ENCODE measurements at places on chromosomes 16 and 17. TPM values are rescaled to one million over a fixed set of nuclear protein-coding genes. Genes with fewer than 3 reads are reported as not detected.
A peak's percentile ranks its signal among the peaks of the same experiment; 100 is the strongest.

DNA sequence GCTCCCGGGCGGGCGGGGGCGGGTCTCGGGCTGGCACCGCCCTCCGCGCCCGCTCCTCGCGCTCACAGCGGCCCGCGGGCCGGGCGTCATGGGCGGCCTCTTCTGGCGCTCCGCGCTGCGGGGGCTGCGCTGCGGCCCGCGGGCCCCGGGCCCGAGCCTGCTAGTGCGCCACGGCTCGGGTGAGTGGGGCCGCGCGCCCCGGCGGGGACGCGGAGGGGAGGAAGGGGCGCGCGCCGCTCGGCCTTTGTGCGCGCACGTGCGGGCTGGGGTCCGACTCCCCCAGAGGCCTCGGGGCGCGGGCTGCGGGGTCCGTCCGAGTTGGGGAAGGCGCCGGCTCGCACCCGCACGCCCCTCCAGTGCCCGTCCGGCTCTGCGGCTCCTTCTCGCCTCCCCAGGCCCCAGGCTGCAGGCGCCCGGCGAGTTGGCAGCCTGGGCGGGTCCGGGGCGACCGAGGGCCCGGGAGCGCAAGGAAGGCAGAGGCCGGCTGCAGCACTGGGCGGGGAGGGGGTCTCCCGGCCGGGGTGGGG lies at the start of gene NME4:
TSS of gene NME4 (plus strand) at position 65 of the 527 bp plus-strand sequence. CDS start at position 89, 24 bp downstream.
- DNase-seq: no peak

DNA sequence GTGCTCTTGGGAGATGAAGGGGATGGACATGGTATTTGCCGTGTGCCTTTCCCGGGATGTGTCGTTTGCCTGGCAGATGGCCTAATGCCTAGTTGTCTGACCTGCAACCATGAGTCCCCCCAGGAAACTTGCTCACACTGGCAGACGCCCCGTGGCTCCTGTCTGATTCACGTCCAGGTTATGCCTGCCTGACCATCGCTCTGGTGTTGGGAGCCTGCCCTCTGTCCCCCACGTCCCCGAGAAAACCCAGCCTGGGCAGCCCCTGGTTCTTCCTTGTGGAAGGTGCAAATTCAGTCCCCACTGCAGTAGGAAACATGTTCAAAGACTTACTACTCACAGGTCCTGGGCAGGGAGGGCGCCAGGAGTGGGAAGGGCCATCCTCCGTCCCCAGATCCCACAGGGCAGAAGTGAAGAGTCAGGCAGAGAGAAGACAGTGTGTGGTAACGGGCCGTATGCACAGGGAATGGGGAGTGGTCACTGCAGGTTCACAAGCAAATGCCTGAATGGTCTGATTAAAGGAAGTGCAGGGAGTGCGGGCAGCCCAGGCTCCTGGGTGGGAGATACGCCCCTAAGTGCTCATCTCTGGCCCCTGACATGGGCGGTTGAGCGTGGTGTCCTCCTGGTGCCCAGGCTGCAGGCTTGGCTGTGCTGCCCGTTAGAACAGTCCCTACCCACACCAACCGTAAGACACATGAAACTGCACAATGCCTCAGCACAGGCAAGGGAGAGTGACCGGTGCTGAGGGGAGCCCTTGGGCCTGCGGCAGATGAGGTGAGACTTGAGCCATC lies 4.2 kb upstream of the SNAI3 start:
- DNase-seq: no peak

DNA sequence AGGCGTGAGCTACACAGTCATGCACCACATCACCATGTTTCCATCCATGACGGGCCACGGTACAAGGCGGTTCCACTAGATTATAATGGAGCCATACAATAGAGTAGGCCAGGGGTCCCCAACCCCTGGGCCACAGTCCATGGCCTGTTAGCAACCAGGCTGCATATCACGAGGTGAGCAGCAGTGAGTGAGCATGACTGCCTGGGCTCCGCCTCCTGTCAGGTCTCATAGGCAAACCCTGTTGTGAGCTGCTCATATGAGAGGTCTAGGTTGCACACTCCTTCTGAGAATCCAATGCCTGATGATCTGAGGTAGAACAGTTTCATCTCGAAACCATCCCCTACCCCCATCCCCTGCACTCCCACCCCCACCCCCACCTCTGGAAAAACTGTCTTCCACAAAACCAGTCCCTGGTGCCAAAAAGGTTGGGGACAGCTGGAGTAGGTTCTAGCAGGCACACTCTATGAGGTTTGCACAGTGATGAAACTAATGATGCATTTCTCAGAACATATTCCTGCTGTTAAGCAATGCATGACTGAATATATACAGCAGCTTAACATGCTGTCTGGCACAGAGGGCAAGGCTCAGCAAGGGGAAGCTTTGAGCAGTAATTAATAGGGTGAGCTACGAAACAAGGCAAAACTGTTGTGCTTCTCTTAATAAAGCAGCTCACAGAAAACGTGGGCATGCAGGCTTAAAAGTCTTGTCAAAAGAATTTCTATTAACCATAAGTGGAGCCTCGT lies 108.0 kb downstream of the VPS53 start:
- DNase-seq: no peak

DNA sequence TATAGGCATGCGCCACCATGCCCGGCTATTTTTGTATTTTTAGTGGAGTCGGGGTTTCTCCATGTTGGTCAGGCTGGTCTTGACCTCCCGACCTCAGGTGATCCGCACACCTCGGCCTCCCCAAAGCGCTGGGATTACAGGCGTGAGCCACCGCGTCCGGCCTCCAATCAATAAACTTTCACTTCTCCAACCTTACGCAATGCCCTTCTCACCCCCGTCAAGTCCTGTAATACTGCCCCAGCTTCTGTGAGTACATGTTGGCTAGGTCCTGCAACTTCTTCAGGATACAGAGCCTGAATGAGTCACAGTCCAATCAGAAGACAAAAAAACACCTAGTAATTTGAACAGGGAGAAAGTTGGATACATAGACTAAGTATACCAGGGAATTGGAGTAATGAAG lies 47.1 kb upstream of the PHOSPHO1 start:
- DNase-seq: no peak

- DNase-seq: no peak
These were observed 11.8 kb downstream of the FCSK start for GRCh38 chr16:70465999-70466804.

DNA sequence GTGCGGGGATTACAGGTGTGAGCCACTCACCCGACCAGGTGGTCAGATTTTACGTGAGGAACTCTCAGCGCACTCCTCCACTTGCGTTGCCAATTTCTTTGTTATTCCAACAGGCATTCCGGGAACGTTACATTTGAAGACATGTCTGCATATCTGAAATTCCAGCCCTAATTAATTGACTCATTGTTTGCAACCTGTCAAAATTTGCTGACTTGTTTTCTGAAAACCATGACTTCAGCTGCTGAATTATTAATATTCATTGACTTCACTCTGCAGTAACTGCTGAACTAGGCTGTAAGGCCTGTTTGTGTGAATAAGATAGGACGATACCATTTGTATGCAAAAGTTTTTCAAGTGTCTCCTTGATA lies 16.6 kb downstream of the G6PC1 start:
- DNase-seq: peak; percentile 19

CCDC200 gene
- total RNA-seq: not detected

CDH5 gene
- total RNA-seq: not detected
